ENCODE measurements at places on chromosomes 6 and 20. TPM values are rescaled to one million over a fixed set of nuclear protein-coding genes. Genes with fewer than 3 reads are reported as not detected.

The MLIP gene
- total RNA-seq: 9.7 TPM

The SLC26A8 gene
- total RNA-seq: 9.0 TPM

The BAK1 gene
- 6.9 TPM for total RNA-seq

The NOX3 gene
- total RNA-seq: not detected

The OLIG3 gene
- total RNA-seq: 0.23 TPM

The WFDC12 gene
- total RNA-seq: not detected

The NOL4L gene
- total RNA-seq: 21.2 TPM

The ECT2L gene
- 1.2 TPM for total RNA-seq

The ERVFRD-1 gene
- total RNA-seq: not detected

The COL12A1 gene
- total RNA-seq: 8.3 TPM

The FUT9 gene
- 102 TPM for total RNA-seq

The SCGN gene
- 13.8 TPM for total RNA-seq

The MRPL14 gene
- total RNA-seq: 39.7 TPM

The L3MBTL3 gene
- total RNA-seq: 26.8 TPM

The DEFB132 gene
- total RNA-seq: not detected

The PDYN gene
- total RNA-seq: 35.5 TPM

The HSPA1L gene
- 8.1 TPM for total RNA-seq

The GCNT2 gene
- 21.7 TPM for total RNA-seq

The CST8 gene
- total RNA-seq: not detected

The CLVS2 gene
- total RNA-seq: 43.6 TPM

The FLRT3 gene
- 45.4 TPM for total RNA-seq

The RSPO3 gene
- total RNA-seq: 3.7 TPM

The MRPS10 gene
- total RNA-seq: 52.1 TPM

The PTPRK gene
- 61.6 TPM for total RNA-seq

The APMAP gene
- 85.6 TPM for total RNA-seq

The APOBEC2 gene
- not detected for total RNA-seq

The TGM3 gene
- 0.46 TPM for total RNA-seq

The FAM83B gene
- total RNA-seq: 0.23 TPM

The DOK5 gene
- 26.8 TPM for total RNA-seq

The LPIN3 gene
- 1.4 TPM for total RNA-seq

The SLC24A3 gene
- 50.5 TPM for total RNA-seq

The HLA-DPB1 gene
- total RNA-seq: 8.3 TPM

Data from diencephalon (tissue), 1 donor.